ENCODE measurements at places on chromosomes 11 and 22.

DNA sequence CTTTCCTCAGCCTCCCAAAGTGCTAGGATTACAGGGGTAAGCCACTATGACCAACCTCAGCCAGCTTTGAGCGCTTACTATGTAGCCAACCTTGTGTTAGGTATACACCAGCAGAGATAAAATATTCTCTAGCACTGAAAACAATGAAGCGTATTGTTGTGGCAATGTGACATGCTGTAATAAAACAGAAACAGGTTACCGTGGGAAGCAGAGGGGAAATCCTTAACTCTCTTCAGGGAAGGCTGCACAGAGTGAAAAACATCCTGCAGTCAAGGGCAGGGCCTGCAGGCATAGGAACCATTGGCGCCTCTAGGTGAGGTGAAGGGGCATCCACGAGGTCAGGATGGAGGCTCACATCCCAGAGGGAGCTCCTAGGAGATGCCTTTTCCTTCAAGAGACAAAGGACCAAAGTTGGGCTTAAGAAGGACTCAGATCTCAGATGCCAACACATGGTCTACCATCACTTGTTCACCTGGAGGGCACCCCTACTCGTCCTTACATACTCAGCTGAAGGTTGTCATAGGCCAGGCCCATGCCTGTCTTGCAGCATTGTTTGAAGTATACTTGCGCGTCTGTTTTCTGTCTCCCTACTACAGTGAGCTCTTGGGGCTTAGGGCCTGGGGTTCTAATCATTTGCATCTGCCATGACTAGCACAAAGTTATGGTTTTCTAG, 8.0 kb downstream of the POLD4 start:
- DNase-seq = peak; percentile 26

DNA sequence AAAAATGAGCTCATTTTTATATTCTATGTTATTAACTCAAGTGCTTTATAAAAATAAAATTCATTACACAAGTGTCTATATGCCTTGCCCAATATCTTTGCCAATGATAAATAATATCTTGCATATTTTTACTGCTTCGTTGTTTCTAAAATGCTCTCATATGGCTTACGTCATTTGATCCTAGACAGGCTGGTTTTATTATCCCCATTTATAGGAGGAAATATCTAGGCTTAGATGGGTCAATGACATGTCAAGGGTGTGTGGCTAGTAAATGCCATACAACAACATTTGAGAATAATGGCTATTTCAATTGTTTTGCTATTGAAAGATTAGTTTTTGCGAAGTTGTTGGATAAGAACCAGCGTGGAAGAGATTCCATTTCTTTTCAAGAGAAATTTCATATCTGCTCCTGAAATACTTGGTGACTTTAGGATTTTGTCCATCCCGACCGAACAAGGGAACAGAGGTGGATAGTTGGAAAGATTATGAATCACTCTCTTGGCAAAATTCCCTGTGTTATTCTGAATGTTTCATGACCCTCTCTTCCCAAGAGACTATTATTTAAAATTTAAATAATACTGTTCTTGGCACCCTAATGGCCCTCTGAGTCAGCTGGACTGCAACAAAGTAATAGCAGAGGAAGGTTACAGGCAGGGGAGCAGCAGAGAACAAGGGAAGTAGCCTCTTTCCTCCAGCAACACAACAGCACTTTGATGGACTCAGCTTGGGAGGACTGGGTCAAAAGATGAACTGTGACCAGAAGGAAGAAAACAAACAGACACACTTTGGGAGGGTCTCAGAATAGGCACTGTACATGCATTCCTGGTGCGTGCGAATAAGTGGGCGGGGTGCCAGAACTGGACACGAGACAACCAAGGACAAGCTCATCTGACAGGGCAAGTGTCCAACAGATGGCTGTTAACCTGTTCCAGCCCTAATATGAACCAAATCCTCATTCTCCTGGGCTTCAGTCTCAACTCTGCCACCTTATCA, 94.5 kb downstream of the ME3 start:
- no peak for DNase-seq

DNA sequence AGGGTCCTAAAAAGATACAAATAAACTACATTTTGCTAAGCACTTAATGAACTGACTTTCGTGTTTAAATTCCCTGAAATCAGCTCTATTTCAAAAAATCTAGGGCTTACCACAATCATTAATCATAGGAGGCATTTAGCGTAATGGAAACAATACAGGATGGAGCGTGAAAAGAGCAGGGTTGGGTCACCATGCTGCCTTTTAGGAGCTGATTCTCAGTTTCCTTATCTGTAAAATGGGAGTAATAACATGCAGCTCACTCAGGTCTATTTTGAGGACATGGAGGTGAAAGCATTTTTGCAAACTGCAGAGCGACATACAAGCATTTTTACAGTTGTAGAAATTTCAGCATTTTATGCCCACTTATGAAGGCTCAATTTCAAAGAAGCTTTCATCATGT, 407.0 kb downstream of the TENM4 start:
- no peak for DNase-seq

- DNase-seq = peak; percentile 77
Observed at GRCh38 chr11:61023086-61023965, 51.8 kb downstream of the CD6 start.

Data from CD4-positive, alpha-beta T cell treated with Interleukin-17A for 4 hours (primary cell).